ENCODE measurements at places on chromosomes 11 and 22. TPM values are rescaled to one million over a fixed set of nuclear protein-coding genes. Genes with fewer than 3 reads are reported as not detected.

DNA sequence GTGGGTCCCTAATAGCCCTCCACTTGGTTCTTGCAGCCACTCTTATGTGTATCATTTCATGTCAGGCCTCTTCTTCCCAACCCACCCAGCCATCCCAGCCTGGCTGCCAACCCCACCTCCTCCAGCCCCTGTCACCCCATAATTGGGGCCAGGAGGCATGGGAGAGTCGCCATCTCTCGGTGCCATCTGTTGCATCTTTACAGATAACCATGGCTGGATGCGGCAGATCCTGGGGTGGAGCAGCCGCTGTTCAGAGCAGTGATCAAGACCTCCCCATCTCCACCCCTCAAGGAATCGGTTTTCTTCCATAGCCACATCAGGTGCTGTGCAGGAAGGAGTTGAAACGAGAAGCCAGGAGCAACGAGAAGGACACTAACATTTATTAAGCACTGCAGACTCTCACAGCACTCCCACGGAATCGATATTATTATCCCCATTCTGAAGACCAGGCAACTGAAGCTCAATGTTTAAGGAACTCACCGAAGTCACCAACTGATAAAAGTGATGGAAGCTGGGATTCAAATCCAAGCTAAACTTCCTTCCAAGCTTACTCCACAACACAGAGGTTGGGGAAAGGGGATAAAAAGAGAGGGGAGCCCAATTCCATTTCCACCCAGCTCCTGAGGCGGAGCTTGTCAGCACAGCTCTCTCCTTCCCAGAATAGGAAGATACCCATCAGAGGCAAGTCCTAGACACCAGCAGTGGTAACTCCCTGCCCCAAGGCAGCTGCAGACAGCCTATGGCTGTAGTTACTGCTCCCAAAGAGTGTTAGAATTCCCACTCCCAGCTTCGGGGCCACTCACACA lies 2.7 kb downstream of the SLC43A1 start:
- no peak for DNase-seq

- no peak for DNase-seq
Measured at GRCh38 chr11:78380615-78381051, 37.0 kb downstream of the GAB2 start.

- no peak for DNase-seq
Measured at GRCh38 chr11:59394186-59394585, 32.0 kb downstream of the OR5A2 start.

DNA sequence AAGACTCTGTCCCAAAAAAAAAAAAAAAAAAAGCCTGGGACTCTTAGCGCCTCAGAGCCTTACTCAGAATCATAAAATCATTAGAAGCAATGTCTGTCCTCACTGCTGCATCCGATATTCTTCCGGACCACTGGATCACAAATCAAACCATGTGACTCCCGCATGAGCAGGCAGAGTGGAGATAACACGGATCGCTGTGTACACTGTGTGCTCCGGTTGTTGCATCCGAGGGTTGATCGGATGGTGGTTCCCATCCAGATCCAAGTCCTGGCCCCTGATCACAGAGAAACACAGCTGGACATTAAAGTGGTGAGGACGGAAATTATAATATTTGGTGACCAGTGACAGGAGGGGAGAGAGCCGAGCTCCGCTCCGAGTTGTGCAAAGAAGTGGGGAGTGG lies 9.7 kb upstream of the TXNRD2 start:
- no peak for DNase-seq

DNA sequence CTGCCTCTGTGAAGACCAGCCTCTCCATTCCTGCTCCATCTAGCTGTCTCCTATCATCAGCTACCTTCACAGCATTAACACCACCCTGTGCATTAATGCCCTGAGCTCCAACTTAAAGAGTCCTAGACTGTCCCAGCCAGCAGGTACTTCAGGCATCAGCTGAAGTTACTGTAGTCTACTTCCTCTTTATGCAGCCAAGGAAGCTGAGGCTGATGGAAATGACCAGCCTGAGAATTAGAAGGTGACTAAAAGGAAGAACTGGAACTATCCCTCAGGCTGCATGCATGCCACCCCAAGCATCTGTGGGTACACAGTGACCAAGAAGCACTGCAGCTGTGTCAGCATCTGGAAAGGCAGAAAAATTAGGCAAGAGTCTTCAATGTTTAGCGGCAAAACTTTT lies 28.2 kb downstream of the MS4A10 start:
- no peak for DNase-seq

- no peak for DNase-seq
Measured at GRCh38 chr22:45720839-45721378, 49.3 kb downstream of the ATXN10 start.

DNA sequence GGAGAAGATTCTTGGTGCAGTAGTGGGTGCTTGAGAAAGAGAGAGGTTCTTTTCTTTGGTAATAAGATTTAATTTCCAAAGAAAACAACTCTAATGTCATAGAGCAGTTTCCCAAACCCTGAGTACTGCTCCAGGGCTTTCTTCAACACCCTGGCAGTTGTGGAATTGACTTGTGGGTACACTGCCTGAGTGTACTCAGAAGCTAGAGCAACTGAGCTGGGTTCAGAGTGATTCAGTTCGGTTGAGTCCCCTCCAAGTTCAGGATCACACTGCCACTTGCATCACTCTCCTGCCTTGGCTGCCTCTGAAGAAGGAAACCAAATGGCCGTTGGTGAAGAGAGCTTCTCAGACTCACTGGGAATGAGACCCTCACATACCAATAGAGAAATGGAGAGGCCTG lies 5.3 kb downstream of the DMC1 start:
- DNase-seq = no peak

GRCh38 chr22:45544588-45545170 lies 42.0 kb downstream of the FBLN1 start:
- no peak for DNase-seq

GRCh38 chr11:394034-394857 lies at the start of gene PKP3:
TSS of gene PKP3 (plus strand) at chr11:394209. CDS start at chr11:394293, 84 bp downstream.
- DNase-seq = no peak

GRCh38 chr11:44694443-44694842 lies 32.3 kb upstream of the TSPAN18 start:
- DNase-seq = peak; percentile 62

- peak; percentile 82 for DNase-seq
Measured at GRCh38 chr22:45877651-45878050, 99.3 kb downstream of the WNT7B start.

DNA sequence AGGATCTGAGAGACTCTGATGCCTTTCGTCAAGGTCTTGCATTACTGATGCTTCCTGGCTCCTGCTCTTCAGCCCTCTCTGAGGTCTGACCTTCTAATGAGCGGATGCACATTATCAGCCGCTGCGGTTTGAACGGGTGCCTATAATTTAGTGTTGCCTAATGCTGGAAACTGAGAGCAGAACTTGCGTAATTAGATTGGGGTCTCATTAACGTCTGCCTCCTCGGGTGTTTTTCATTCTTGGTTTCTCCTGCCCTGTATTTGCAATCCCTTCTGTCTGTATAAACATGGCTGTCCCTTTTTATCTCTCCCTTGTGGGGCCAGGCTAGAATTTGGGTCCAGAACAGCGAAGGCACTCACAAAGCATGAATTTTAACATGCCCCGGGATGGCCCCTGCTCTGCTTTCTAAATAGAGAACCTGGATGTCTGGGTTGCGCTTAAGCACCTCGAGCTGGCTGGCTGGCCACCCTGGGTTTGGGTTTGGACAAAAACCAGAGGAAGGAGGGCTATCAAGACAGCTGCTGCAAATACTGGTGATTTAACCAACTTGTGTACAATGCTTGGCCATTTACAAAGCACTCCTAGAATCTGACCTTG lies 118.6 kb downstream of the TIMP3 start:
- no peak for DNase-seq

- DNase-seq = no peak
Measured at GRCh38 chr11:92916299-92916698, 53.2 kb upstream of the MTNR1B start.

- no peak for DNase-seq
Measured at GRCh38 chr11:47244448-47245350, 3.9 kb downstream of the ACP2 start.

DNA sequence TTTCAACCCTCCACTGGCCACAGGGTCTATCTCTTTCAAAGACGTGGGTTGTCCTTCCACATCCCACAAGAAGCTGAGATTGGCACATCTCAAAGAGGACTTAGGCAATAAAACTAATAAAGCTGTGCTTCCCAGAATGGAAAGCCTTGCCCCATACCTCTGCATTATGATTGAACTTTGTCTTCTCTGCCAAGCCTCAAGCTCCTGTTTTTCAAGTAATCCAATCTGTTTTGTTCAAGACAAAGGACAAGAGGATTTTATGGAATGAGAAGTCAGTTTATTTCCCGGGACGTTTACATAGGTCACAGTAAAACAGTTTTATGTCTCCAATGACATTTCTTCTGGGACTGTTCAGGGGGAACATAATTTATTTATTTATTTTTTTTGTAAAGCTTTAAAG lies 108.4 kb downstream of the GALNT18 start:
- DNase-seq = no peak

GRCh38 chr11:45936511-45937054 lies 14.1 kb downstream of the LARGE2 start:
- no peak for DNase-seq

DNA sequence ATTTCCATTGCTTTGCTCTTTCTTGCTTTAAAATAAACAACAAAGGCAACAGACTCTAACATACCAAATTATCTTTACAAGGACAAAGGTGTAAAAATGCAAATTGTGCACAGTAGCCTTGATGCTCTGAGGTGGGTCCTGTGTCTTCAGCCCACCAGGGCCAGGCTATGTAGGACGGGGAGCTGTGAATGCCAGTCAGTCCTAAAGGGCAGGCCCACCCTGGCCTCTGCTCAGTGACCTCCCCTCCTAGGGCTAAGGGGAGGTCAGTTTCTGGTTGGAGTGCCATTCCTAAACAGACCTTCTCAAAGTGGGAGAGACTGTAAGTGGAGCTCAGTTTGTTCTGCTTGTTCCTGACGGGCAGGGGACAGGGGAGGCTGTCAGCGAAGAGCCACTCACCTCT lies 78.0 kb upstream of the SUSD2 start:
- DNase-seq = peak; percentile 60

DNA sequence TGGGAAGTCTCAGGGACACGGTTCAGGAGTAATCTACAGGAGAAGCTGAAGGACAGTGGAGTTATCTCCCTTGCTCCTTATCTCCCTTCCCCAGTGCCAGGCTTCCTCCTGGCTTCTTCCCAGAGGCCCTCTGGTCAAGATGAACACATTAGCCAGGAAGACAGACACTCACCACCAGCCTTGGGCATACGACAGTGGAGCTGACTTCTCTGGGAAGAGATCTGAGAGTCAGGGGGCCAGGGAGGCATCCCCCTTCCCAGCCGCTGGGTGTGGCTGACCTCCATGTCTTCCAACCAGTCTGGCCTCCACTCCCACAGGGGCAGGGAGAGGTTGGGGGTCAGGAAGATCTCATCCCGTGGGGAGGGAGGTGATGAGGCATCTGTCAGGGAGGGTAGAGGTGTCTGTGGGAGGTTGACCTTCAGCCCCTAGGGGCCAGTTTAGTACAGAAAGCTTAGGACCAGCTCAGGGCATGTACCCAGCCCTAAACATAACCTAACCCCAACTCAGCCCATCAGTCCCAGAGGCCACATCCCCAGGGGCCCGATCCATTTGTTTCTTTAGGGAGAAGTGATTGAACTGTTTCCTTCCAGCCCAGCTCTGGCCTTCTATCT lies 12.7 kb downstream of the ROBO4 start:
- DNase-seq = peak; percentile 76

- no peak for DNase-seq
Measured at GRCh38 chr22:26556904-26557303, 33.0 kb downstream of the TPST2 start.

DNA sequence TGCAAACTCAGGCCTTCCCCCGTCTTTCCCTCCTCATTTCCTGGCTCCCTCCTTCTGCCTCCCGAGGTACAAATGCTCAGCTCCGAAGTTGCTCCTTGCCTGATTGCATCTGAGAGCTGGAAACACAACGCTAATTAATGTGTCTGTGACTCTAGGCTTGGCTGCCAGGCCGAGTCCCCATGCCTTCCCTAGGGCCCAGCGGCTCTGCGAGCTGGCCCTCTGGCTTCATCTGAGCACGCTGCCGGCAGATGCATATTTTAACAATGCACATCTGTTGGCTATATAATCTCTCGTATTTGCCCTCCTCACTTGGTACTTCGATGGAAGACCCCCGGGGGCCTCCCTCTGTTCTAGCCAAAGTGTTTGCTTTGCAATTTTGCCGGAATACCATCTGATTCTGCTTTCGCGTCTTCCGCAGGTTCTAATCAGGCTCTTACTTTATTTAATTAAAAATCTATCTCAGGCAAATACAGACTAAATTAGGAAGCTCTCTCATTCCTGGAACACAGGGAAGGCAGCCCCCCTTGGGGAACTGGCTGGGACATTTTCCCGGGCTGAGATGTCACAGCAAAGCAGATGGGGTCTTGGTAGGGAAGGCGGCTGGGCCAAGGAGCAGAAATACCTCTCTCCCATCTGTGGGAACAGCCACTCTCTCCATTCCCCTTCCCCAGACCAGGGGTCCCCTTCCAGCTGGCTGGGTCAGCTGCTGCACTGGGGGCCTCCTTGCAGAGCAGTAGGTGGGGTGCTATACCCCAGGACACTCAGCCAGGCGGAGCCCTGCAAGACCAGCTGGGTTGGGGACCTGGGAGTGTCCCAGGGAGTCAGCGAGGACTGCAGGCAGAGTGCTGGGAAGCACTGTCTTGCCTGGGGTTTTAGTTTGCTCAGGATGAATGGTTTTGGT lies 162.8 kb downstream of the ST3GAL4 start:
- DNase-seq = no peak

- DNase-seq = no peak
Measured at GRCh38 chr11:1277936-1278512, 31.4 kb downstream of the TOLLIP start.

GRCh38 chr11:30580573-30580972 lies 5.6 kb downstream of the MPPED2 start:
- DNase-seq = no peak

GRCh38 chr11:110182886-110183285 lies 89.7 kb downstream of the ZC3H12C start:
- no peak for DNase-seq

- DNase-seq = no peak
Measured at GRCh38 chr11:32758291-32758690, 36.2 kb downstream of the CCDC73 start.

The PDGFD gene
- total RNA-seq = 37.1 TPM

The DCPS gene
- 10.8 TPM for total RNA-seq

The FAM181B gene
- total RNA-seq = 0.19 TPM

The DDX10 gene
- 27.7 TPM for total RNA-seq

The SLC22A12 gene
- 0.29 TPM for total RNA-seq

The OR51I1 gene
- total RNA-seq = not detected

The TMPRSS5 gene
- total RNA-seq = 0.80 TPM

The FEN1 gene
- total RNA-seq = 8.0 TPM

The ABCC8 gene
- 0.58 TPM for total RNA-seq

The BDNF gene
- 0.22 TPM for total RNA-seq

The PATZ1 gene
- 13.3 TPM for total RNA-seq

The ZNHIT2 gene
- total RNA-seq = 11.5 TPM

The SLC22A8 gene
- not detected for total RNA-seq

The OR2D2 gene
- not detected for total RNA-seq

The DERL3 gene
- 1.4 TPM for total RNA-seq
